ENCODE measurements at places on chromosomes 7 and 10. TPM values are rescaled to one million over a fixed set of nuclear protein-coding genes. Genes with fewer than 3 reads are reported as not detected.

Gene TSPAN15
- total RNA-seq = 18.7 TPM

Gene ALKBH4
- 20.8 TPM for total RNA-seq

Gene DBNL
- total RNA-seq = 171 TPM

Gene KNDC1
- 3.2 TPM for total RNA-seq

Gene RADIL
- total RNA-seq = 5.1 TPM
